Right renal pelvis (tissue), 4 donors: ENCODE measurements at places on chromosomes 16 and 17.

DNA sequence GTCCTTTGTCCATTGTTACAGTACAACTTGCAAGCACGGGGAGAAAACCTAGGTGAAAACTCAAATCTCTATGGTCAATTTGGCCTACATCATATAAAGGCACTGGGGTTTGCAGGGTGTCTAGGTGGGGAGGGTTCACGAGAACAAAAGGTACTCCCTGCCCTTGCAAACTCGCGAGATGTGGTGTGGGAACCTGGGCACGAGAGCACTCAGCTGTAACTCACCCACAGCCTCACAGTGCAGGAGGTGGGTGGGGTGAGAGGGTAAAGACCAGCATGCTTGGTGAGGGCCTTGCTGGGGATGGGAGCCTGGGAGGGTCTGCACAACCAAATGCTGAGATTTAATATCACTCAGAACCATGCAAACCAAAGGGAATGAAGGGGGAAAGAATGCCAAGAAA lies 18.4 kb upstream of the ZNF594 start:
- no peak for DNase-seq

DNA sequence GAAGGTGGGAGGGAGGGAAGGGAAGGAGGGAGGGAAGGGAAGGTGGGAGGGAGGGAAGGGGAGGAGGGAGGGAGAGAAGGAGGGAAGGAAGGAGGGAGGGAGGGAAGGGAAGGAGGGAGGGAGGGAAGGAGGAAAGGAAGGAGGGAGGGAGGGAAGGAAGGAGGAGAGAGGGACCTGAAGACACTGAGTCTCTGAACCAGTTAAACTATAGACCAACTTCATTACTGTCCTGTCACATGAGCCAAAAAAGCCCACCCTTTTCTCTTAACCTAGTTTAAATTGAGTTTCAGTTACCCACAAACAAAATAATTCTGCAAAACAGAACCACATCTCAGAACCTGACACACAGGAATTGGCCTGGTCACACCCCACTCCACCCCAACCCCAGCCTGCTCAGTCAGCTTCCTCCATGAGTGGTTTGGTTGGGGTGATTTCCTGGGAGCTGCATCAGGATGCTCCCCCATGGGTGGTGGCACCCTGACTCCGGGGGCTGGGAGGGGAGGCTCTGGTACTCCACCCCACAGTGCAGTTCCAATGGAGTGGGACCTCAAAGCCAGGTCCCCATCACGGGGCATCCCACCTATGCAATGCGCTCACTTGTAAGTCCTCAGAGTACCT lies 4.7 kb upstream of the PRR29 start:
- DNase-seq = no peak

- no peak for DNase-seq
Observed at GRCh38 chr17:67707442-67707841, 10.3 kb upstream of the NOL11 start.

DNA sequence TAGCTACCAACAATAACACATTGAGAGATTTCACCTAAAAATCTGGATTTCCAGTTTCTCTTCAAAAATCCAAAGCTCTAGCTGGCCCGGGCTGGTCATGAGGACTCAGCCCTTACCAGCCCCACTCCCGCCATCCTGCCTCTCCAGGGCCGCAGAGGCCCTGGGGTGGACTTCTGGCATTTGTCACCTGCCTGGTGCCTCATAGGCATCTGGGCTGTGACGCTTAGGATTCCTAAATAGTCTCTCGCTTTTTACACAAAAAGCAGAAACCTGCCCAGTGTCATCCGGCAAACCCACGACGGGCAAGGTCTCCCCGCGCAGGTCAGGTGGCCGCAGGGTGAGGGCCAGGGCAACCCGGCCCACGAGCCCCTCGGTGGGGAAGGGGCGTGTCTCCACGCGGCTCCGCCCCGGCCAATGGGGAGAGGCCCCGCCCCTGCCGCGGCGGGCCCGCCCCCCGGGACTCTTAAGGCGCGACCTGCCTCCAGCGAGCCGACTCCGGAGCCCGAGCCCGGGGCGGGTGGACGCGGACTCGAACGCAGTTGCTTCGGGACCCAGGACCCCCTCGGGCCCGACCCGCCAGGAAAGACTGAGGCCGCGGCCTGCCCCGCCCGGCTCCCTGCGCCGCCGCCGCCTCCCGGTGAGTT lies at the start of gene VASN:
Gene VASN, plus strand, starts transcription at position 492 of the 644 bp plus-strand sequence. CDS start 9,030 bp downstream, outside the sequence.
- DNase-seq = peak; percentile 72

DNA sequence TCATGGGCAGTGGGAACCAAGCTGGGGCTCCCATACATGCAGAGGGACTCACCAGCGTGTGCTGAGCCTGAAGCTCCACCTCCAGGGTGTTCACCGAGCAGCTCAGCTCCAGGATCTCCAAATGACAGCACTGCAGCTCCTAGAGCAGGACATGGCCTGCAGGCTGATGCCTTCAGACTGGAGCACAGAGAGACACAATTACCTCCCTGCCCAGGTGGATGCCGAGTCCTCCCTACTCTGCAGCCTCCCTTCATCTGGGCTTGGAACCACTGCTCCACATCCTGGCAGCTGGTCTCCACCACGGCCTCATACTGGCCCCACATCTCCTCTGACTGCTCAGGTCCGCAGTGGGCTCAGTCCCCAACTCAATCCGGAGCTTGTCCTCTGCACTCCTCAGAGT lies 8.2 kb upstream of the KRT38 start:
- DNase-seq = no peak

DNA sequence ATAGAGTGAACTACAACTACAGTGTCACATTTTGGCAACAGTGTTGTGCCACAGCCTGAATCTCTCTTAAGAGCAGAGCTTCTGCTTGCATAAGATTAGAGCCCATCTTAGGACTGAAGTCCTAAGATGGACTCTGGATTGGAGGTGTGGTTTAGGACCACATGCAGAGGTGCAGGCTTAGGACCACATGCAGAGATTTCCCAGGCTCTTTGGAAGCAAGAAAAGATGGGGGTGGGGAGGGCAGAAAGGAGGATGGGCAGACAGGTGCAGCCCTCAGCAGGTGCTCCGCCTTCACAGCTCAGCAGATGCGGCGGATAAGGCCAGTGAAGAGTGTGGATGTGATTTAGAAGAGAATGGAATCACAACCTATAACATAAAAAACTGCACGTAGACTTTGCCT lies 128.7 kb downstream of the TANGO6 start:
- no peak for DNase-seq

- DNase-seq = no peak
Observed at GRCh38 chr17:72419866-72420774, 299.3 kb downstream of the SOX9 start.
